Anterior cingulate cortex (tissue), 58 donors: ENCODE measurements at places on chromosomes 2 and 18.

DNA sequence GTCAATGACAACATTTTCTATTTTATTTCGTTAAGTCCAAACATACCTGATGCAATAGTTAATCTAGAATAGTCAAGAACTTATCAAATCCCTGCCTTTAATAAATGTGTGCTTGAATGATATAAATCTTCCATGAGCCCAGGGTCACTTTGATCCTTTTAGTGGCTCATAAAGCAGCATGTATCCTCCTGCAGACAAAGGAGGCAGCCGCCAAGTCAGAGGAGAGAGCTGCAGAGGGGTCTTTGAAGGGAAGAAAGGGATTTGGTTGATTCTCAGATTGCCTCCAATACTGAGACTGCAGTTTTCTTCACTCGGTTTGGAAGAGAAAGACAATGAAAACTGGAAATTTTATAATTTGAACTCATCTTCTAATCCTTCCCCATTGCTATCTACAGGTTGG is 378.4 kb upstream of the PIK3C3 start:
- no peak for DNase-seq

- no peak for DNase-seq
Measured at GRCh38 chr2:70941186-70941585, 5.5 kb downstream of the ATP6V1B1 start.

DNA sequence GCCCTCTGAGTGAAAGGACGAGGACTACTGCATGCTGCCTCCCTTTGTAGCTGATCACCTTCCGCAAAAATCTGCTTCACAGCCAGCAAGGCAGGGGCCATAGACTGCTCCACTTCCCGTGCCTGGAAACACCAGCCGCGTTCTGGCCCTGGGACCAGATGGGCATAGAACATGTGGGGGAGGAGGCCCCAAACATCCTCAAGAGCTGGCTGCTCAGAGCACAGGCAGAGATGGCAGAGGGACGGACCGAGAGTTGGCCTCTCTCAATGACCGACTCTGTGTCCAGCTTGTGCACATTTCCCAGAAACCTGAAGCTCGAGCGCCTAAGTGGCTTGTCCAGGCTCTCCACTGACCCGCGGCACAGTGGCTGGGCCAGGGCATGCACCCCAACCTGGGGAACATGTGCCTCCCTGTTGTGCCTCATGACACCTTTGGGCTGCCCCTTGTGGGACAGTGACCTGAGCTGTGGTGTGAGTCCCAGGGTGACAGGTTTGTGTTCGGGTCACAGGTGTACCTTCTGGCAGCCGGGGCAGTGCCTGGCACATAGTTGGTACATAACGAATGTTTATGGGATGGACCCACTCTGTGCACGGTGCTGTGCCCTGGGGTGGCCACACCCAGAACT is 9.1 kb downstream of the KCNF1 start:
- no peak for DNase-seq

- DNase-seq, result no peak
Measured at GRCh38 chr2:16429431-16430145, 236.0 kb downstream of the CYRIA start.

- no peak for DNase-seq
Measured at GRCh38 chr2:237061356-237061755, 24.3 kb upstream of the COPS8 start.
